ENCODE measurements at places on chromosomes 4 and X. TPM values are rescaled to one million over a fixed set of nuclear protein-coding genes. Genes with fewer than 3 reads are reported as not detected.

DNA sequence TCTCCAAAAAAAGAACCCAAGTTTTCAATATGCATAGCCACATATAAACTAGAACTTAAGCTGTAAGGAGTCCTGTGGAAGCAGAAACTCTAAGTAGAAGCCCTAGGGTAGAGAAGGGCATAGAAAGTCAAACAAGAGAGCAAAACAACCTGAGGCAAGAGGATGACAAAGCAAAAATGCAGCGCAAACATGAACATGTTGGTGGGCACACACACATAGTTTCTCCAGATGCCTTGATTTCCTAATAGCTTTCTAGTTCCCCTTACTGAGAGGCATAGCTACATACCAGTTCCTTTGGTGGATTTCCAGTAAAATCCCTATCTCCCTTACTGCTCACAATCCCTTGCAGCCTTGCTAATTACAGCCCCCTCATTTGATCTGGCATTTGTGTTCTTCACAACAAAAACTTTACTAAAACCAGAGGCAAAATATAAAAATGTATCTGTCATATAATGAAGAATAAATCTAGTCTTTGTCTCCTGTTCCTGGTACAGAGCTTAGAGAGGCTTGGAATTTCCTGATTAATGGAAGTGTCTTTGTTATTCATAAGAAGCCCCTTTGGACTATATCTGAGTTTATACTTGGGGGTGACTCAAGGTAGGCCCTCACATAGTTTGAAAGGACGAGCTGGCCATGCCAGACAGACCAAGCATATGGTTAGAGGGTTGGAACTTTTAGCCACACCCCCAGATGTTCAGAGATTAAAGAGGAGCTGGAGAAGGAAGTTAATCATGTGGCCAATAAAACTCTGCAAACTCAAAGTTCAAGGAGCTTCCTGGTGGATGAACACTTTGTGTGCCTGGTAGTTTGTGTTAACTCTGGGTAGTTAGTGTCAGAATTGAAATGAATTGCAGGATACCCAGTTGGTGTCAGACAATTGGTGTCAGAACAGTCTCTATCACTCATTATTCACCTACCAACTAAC, 52.7 kb upstream of the ZCCHC13 start:
- no peak overlapping the region for H3K4me3 ChIP-seq
- no peaks in the 10 kb centered on the region for H3K27me3 ChIP-seq
- no peak for DNase-seq
- H3K27ac ChIP-seq: peak overlapping the region; percentile 93
- H3K36me3 ChIP-seq: peaks cover 11% of the 10 kb centered on the region

GRCh38 chr4:102817613-102818268, 9.6 kb downstream of the UBE2D3 start:
- H3K27ac ChIP-seq: peak overlapping the region; percentile 87
- H3K27me3 ChIP-seq: no peaks in the 10 kb centered on the region
- no peak for DNase-seq
- no peak overlapping the region for H3K4me3 ChIP-seq

GRCh38 chrX:18448416-18448815, 23.0 kb downstream of the CDKL5 start:
- H3K4me1 ChIP-seq: peaks cover 8% of the 10 kb centered on the region
- no peak for DNase-seq
- no peaks in the 10 kb centered on the region for H3K36me3 ChIP-seq
- no peaks in the 10 kb centered on the region for H3K27me3 ChIP-seq

GRCh38 chr4:139455126-139455538, 1.2 kb downstream of the RAB33B start:
- DNase-seq: no peak
- H3K4me1 ChIP-seq: peaks cover 69% of the 10 kb centered on the region
- peaks cover 6% of the 10 kb centered on the region for H3K36me3 ChIP-seq
- H3K4me3 ChIP-seq: peak overlapping the region; percentile 93
- H3K27ac ChIP-seq: peak overlapping the region; percentile 93

DNA sequence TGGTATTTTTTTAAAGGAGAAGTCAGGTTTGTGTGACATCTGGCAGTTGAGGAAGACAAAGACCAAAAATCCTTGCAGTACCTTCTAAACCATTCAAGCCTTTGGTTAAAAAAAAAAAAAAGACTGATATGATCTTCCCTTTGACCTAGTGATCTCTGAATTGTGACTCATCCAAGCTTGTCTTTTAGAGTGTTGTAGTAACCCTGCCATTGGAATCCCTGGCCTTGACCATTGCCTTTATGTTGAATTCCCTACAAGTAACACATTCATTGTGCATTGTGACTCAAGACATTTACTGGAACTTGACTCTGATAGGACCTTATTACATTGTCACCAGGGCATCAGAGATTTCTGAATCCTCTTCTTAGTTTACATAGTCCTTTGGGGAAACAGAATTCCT, 1469.0 kb downstream of the TECRL start:
- no peaks in the 10 kb centered on the region for H3K4me1 ChIP-seq
- H3K4me3 ChIP-seq: no peak overlapping the region
- DNase-seq: no peak
- H3K27ac ChIP-seq: no peak overlapping the region
- no peaks in the 10 kb centered on the region for H3K27me3 ChIP-seq
- H3K36me3 ChIP-seq: no peaks in the 10 kb centered on the region

DNA sequence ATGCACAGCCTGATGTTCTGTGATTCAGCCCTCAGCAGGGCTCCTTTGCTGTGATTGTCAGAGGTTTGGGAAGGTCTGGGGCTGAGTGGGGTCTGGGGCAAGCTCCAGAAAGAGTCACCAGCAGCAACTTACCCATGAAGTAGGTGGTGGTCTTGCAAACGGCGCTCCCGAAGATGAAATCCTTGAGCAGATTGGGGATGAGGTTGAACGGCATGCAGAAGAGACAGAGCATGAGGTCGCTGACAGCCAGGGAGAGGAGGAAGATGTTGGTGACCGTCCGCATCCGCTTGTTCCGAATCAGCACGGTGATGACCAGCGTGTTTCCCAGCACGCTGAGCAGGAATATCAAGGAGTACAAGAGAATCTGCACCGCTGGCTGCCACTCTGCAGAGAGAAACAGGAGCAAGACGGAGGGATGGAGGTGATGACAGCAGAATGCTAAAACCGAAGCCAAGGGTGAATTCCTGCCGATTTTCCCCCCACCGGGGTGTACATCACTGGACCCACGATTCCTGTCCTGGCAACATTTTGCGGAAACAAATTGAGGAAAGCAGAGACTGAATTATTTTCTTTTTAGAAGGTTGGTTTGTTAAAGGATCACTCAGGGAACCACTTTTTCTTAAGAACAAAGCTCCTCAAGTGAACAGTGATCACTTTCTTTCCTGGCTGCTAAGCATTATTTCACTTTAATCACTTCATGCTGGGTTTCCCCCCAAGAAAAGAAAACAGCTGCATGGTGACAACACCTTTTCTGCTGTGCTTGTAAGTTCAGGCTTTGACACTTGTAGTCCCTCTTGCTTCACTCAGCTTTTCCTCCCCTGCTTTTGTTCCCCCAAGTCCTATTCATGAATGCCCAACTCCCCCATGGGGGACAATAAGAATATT, 941 bp downstream of the CCKAR start:
- peaks cover 71% of the 10 kb centered on the region for H3K27me3 ChIP-seq
- H3K36me3 ChIP-seq: no peaks in the 10 kb centered on the region
- no peaks in the 10 kb centered on the region for H3K4me1 ChIP-seq
- no peak for DNase-seq
- H3K4me3 ChIP-seq: no peak overlapping the region

GRCh38 chr4:156347412-156348075, 393.9 kb upstream of the CTSO start:
- H3K4me3 ChIP-seq: no peak overlapping the region
- H3K27me3 ChIP-seq: no peaks in the 10 kb centered on the region
- peaks cover 22% of the 10 kb centered on the region for H3K4me1 ChIP-seq
- DNase-seq: no peak

DNA sequence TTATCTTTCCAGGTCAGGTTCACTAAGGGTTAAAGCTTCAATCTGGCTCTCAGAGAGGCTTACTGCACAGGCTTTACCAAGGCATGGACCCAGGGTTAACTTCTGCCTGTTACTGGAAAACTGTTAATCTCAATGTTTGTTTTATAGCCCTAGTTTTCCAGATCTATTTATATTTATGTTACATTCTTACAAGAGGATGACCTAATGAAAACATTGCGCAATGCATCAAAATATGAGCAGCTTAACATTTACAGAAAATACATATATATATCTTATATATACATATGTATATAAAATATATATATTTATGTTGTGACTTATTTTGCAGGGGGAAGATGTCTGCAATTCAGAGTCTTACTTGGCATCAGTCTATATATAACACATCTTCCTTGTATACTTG, 112.3 kb downstream of the PCDH19 start:
- H3K36me3 ChIP-seq: no peaks in the 10 kb centered on the region
- DNase-seq: no peak
- no peaks in the 10 kb centered on the region for H3K27me3 ChIP-seq

GRCh38 chr4:89929425-89930159, 34.9 kb downstream of the MMRN1 start:
- no peaks in the 10 kb centered on the region for H3K36me3 ChIP-seq
- no peaks in the 10 kb centered on the region for H3K27me3 ChIP-seq
- no peak for DNase-seq
- H3K4me3 ChIP-seq: no peak overlapping the region

GRCh38 chr4:137968956-137969678, 273.0 kb downstream of the SLC7A11 start:
- DNase-seq: no peak
- no peaks in the 10 kb centered on the region for H3K4me1 ChIP-seq
- no peak overlapping the region for H3K27ac ChIP-seq
- H3K36me3 ChIP-seq: peaks cover 2% of the 10 kb centered on the region
- no peaks in the 10 kb centered on the region for H3K27me3 ChIP-seq

DNA sequence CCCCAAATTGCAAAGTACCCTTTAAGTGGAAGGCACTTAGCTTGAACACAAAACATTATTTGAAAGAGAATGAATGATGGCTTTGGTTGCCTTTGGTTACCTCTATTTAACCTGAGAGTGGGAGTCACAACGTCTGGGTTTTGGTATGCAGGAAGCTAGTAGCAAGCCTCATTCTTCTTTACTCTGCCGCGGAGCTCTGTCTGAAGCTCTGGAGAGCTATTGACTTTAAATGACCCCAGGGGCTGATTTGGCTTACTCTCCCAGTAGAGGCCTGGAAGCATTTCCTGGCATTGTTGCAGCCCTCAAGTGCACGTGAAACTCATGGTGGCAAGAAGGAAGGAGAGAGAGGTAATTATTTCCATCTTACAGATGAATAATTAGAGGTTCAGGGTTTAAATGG, 81.8 kb upstream of the MAGEA4 start:
- H3K36me3 ChIP-seq: no peaks in the 10 kb centered on the region
- no peak for DNase-seq
- no peak overlapping the region for H3K4me3 ChIP-seq
- peak overlapping the region; percentile 96 for H3K27ac ChIP-seq

DNA sequence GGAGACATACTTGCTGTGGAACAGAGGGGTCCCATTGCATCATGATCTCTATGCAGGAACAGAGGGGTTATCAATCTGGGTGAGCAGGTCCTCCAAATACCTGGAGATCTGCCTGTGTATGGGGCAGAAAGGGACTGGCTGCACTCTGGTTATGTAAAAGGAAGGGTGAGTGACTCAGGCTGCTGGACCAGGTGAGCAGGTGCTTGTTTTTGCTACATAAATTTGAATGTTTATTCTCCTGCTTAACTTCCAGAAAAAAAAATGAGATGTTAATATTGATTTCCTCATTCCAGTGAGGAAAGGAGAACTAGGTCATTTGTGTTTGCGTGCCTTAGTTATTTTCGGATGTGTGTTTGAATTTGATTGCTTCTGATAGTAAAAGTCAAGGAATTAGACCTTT, 225.8 kb upstream of the TRAM1L1 start:
- H3K4me3 ChIP-seq: no peak overlapping the region
- H3K4me1 ChIP-seq: no peaks in the 10 kb centered on the region
- no peaks in the 10 kb centered on the region for H3K27me3 ChIP-seq

DNA sequence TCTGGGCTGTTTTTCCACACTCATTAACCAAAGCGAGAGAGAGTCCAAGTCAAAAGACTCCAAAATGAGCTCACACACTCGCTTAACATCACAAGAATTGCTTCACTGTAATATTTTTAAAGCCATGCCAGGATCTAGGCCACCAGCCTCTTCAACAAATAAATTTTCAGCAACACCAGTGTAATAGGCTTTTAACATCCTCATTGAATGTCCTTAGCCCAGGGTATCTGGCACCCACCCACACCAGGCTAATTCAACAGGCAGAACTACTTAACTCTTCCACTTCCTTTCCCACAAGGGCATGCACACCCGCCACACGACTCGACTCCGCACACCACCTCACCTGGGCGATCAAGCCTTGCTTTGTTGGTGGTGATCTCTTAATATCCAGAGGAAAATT, 34.2 kb downstream of the FAT1 start:
- peaks cover 21% of the 10 kb centered on the region for H3K36me3 ChIP-seq
- H3K4me3 ChIP-seq: no peak overlapping the region
- peak overlapping the region; percentile 78 for H3K27ac ChIP-seq
- no peak for DNase-seq
- H3K27me3 ChIP-seq: no peaks in the 10 kb centered on the region

GRCh38 chr4:53633608-53634007, 42.3 kb upstream of the LNX1 start:
- H3K27ac ChIP-seq: no peak overlapping the region
- H3K36me3 ChIP-seq: no peaks in the 10 kb centered on the region
- no peak for DNase-seq
- H3K4me1 ChIP-seq: no peaks in the 10 kb centered on the region

- H3K4me1 ChIP-seq: no peaks in the 10 kb centered on the region
- H3K27ac ChIP-seq: peak overlapping the region; percentile 2
- DNase-seq: no peak
- no peak overlapping the region for H3K4me3 ChIP-seq
Observed at GRCh38 chrX:2342874-2343273, 157.9 kb downstream of the DHRSX start.

GRCh38 chrX:17860811-17861488, at the start of gene RAI2:
Gene RAI2 (minus strand): TSS chrX:17861298. CDS start chrX:17802010, 59,288 bp downstream.
- H3K4me3 ChIP-seq: peak within 1 kb of the TSS; percentile 73
- peaks cover 11% of the 10 kb centered on the region for H3K4me1 ChIP-seq
- H3K36me3 ChIP-seq: no peaks in the 10 kb centered on the region
- H3K27ac ChIP-seq: no peak within 1 kb of the TSS
- no peak for DNase-seq
- H3K27me3 ChIP-seq: peaks cover 94% of the 10 kb centered on the region

- DNase-seq: no peak
- no peaks in the 10 kb centered on the region for H3K27me3 ChIP-seq
- H3K4me3 ChIP-seq: no peak overlapping the region
Observed at GRCh38 chrX:71540801-71541200, 7.9 kb downstream of the OGT start.

GRCh38 chr4:85005865-85006377, 39.4 kb upstream of the WDFY3 start:
- no peaks in the 10 kb centered on the region for H3K27me3 ChIP-seq
- H3K4me3 ChIP-seq: no peak overlapping the region
- no peaks in the 10 kb centered on the region for H3K4me1 ChIP-seq
- H3K36me3 ChIP-seq: no peaks in the 10 kb centered on the region

DNA sequence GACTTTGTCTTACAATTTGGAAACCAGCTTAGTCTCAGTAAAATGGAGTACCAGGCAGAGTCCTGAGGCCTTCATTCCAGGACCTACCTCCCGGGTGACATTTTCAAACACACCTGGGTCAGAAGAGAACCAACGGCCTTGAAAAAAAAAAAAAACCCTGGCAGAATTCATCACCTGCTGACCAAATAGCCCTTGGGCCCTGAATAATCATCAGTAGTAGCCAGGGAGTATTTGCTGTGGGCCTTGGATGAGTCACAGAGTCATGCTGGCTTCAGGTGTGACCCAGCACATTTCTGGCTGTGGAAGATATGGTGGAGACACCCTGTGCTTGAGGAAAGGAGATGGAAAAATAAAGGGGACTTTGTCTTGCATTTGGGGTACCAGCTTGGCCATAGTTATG, 92.2 kb downstream of the LPAR4 start:
- no peaks in the 10 kb centered on the region for H3K4me1 ChIP-seq
- no peak overlapping the region for H3K27ac ChIP-seq
- no peaks in the 10 kb centered on the region for H3K27me3 ChIP-seq

Gene TSPAN5
- total RNA-seq: 14.7 TPM

Gene LPAR4
- total RNA-seq: 2.0 TPM

Gene NPY5R
- not detected for total RNA-seq

Gene CLDN22
- total RNA-seq: not detected

Measured in mesothelial cell of epicardium (in vitro differentiated cells).